ENCODE measurements at places on chromosomes 4 and X. TPM values are rescaled to one million over a fixed set of nuclear protein-coding genes. Genes with fewer than 3 reads are reported as not detected.

DNA sequence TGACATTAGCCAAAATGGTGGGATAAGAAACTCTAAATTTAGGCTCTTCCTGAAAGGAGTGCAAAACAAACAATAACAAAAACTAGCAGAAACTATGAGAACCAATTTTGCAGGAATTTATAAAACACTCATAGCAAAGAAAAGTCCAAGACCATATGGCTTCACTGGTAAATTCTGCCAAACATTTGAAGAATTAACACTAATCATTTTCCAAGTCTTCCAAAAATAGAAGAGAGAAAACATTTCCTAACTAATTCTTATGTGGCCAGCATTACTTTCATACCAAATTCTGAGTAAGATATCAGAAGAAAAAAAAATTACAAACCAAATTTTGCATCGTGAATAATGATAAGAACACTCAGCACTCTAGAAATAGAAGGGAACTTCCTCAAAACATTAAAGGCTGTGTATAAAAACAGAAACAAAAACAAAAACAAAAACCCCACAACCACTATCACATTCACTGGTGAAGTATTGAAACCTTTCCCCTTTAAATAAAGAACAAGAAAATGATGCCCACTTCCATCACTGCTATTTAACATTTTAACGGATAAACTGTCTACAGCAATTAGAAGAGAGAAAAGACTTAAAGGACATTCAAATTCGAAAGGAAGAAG, 524.3 kb upstream of the GALNTL6 start:
- no peak for DNase-seq

GRCh38 chr4:168654104-168654847, 157.4 kb downstream of the PALLD start:
- no peak for DNase-seq

DNA sequence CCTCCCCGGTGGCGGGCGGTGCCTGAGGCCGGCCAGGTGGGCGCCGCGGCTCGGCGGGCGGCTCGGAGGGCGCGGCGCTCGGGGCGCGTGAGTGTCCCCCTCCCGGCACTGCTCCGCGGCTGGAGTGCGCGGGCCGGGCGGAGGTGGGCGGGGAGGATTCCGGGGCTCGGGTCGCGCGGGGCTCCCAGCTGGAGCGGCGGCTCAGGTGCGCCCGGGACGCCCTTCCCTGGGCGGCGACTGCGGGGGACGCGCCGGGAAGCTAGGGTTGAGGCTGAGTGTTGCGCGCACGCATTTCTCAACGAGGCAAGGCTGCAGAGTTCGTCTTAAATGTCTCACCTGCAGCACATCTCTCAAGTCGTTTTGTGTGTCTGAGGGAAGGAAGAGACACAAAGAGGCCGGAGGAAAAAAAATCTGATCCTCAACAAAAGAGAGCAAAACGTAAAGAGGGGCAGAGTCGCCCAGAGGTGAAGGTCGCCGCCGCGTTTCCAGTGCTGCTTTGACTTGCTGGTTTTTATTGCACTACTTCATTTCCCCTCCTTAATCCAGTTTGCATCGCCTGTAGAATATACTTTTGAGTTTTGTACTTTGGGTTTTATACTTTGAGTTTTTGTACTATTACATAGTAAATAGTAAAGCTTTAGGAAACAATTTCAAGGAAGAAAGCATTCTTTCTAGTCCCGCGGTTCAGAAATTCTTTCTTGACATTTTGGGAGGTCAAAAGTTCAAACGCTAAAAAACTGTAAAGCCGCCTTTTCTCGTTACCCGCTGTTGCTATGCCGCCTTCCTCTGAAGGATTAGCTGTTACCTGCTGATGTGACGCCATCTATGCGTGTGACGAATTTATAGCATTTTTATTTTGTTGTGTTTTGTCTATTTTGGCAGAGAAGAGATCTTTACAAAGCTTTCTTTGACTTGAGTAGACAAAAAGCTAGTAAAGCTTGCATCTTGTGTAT, 106.5 kb upstream of the STOX2 start:
- DNase-seq: peak; percentile 27

DNA sequence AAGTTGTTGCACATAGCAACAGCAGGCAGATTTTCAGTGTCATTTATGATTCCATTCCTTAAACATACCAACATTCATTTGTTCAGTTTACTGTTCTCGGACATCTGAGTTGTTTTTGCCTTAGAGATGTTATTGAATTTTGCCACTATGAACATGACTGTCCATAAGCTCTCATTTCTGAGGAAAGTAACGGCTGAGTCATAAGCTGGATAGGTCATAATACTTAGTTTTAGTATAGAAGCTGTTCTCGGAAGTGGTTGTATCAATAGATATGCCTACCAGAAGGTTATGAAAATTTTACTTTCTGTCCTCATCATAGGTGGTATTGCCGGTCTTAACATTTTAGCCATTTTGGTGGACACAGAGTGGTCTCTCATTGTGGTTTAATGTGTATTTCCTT, 157.1 kb upstream of the CLNK start:
- no peak for DNase-seq

DNA sequence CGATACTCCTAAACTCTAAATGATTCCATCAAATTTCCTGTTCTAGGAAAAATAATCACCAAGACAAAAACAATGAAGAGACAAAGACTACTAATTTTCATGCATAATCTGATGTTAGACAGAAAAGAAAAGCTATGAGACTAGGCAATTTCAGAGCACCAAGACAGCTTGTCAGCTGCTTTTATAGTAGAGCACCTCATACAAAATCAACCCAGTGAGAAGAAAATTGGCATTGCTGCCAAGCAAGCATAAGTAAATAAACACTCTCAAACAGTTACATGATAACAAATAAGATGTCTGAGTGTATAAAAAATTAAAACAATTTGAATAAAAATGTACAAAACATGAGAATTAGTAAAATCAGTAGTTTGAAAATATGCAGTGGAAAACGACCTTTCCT, 1544.6 kb downstream of the C4orf33 start:
- DNase-seq: no peak

DNA sequence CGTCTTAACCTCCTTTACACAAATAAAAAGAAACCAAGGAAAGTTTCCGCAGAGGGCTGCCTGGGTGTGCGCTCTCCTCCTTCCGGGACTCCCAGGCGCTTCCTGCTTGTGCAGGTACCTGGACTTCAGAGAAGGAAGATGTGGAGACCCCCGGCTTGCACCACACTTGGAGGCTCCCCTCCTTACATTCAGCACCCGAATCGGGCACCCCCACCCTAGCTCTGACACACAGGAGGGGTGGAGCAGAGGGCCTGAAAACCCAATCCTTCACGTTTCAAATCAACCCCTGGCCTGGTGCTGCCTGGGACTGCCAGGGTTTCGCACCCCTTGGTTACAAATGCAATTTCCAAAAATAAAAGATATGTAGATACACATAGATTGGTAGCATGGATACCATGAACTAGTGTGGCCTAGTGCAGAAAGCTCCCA, 3.1 kb downstream of the NKX3-2 start:
- DNase-seq: no peak

CD40LG gene
- not detected for total RNA-seq

MAP7D3 gene
- 4.6 TPM for total RNA-seq

SYNPO2 gene
- 2.9 TPM for total RNA-seq

HELQ gene
- total RNA-seq: 11.7 TPM

Measured in glutamatergic neuron (in vitro differentiated cells).